ENCODE measurements at places on chromosomes 5 and 9. TPM values are rescaled to one million over a fixed set of nuclear protein-coding genes. Genes with fewer than 3 reads are reported as not detected.

DNA sequence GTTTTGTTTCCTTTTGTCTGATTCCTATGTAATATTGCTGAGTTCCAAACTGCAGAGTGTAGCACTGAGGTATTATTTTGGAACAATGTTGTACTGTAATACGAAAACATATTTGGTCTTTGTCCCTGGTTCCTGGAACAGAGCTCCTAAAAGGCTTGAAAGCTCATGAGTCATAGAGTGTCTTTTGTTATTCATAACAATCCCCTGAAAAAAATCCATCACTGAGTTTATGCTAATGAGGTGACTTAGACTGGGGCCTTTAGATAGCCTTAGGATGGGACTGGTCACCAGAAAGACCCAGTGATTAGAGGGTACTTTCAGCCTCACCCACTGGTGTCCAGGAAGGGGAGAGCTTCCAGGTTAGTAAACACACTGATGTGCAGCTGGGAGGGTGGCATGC, 132.7 kb upstream of the POU5F2 start:
- no peak for DNase-seq

- DNase-seq: no peak
These were observed 33.7 kb upstream of the PWWP2A start for GRCh38 chr5:160152901-160153300.

The CAMK2A gene
- not detected for total RNA-seq

The NEUROG1 gene
- not detected for total RNA-seq

The RANBP17 gene
- total RNA-seq: 5.2 TPM

All from mesenteric fat pad (tissue), 1 donor.